Activated CD4-positive, alpha-beta T cell treated with anti-CD3 and anti-CD28 coated beads, Interleukin-2, amount 10 ng/mL, durations not matched to agents 24 days and 14 days (primary cell): ENCODE measurements at places on chromosomes 11 and 22. TPM values are rescaled to one million over a fixed set of nuclear protein-coding genes. Genes with fewer than 3 reads are reported as not detected.

DNA sequence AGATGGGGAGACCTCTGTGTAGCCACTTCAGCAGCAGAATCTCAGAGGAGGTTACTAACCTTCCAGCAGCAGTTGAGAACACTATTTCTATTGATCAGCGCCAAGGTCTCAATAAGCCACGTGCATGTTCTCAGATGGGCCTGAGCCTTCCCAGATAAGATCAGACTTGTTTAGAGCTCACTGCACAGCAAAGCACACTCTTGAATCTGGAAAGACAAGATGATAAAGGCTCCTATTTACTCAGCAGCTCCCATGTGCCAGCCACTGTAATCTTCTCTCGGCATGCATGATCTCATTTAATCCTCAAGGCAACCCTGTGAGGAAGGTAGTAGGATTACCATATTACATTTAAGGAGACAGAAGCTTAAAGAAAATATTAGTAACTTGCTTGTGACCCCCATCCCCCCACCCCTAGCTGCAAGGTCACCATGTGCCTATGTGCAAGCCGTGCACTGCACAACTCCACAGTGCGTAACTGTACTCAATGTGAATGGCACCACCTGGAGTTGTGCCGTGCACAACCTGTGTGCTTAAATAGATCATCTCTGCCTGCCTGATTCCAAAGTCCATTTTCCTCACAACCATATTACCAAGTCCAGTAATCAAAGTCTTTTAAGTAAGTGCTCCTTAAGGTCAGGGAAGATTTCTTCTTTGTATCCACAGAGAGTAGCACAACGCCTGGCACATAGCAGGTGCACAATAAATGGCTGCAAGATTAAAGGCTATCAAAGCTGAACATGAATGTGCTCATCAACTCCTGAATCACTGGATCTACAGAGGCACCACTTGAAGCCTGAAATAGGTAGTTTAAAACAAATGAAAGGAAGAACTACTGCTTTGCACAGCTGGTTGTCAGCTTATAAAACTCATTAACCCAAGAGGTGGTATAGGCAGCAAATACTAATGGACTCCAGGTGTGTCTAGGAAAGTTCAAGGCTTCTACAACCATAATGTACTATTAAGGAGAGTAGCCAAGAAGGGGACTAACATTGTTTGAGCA, 293.8 kb downstream of the BUD13 start:
- no peaks in the 10 kb centered on the region for H3K4me1 ChIP-seq
- H3K4me3 ChIP-seq = no peak overlapping the region
- no peaks in the 10 kb centered on the region for H3K36me3 ChIP-seq
- no peak for DNase-seq
- peaks cover 3% of the 10 kb centered on the region for H3K27me3 ChIP-seq

DNA sequence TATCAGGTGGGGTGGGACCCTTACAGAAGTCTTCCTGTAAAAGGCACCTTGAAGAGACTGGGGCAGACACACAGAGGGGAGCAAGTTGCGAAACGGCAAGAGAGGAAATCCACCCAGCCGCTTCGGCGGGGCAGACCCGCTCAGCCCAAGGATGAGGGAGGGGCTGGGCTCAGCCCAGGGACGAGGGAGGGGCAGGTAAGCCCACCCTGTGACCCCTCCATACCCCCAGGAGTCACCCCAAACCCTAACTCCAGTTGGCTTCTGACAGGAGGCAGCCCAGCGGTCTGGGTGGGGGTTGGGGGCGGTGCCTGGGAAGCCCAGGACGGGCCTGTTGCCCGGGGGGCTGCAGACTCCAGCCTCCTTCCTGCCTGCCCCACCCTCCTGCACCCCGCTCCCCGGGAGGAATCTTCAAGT, 965 bp downstream of the OSBPL5 start:
- no peak for DNase-seq
- H3K27ac ChIP-seq = no peak overlapping the region
- peaks cover 49% of the 10 kb centered on the region for H3K27me3 ChIP-seq

DNA sequence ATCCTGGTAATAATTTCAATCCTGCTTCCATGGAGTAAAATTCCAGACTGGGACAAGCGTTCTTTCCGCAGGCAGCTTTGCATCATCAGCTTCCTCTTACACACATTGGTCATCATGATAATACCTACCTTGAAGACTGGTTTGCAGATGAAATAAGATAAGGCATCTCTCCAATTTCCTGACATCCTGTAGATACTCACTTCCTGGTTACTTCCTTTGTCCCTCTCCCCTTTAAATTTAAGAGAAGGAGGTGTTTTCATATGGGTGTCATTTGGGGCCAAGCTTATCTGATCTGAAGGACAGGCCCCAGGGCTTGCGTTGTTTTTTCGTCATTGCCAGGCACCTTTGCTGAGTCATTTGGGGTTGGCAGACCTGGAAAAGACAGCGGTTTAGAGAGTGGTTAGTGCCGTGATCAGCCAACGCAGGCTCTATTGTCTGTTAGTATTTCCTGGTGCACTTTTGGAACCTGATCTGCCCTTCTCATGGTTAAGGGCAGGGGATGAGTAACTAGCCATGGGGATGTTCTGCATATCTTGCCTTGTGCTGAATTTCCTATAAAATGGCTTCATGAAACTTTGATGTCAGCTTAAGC, 24.1 kb downstream of the GRAMD1B start:
- peaks cover 79% of the 10 kb centered on the region for H3K4me1 ChIP-seq
- no peaks in the 10 kb centered on the region for H3K27me3 ChIP-seq
- DNase-seq = peak; percentile 91

DNA sequence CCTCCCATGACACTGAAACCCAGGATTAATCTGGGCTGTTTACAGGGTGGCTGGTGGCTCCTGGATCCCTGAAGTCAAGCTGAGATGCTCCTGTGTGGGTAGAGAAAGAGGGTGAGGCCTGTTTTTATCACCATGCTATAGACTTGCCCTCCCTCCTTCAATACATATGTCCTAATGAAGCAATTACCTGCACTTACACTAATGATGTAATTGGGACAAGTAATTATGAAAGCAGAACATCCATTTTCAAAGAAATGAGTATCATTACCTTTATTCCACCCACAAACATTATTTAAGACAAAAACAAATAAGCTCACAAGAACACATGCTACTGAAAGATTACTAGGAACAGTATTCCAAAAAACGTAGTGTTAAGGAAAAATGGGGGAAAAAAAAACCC, 64.3 kb upstream of the CHRM4 start:
- H3K27ac ChIP-seq = no peak overlapping the region
- no peak for DNase-seq
- H3K27me3 ChIP-seq = no peaks in the 10 kb centered on the region
- H3K4me3 ChIP-seq = no peak overlapping the region
- peaks cover 8% of the 10 kb centered on the region for H3K4me1 ChIP-seq

DNA sequence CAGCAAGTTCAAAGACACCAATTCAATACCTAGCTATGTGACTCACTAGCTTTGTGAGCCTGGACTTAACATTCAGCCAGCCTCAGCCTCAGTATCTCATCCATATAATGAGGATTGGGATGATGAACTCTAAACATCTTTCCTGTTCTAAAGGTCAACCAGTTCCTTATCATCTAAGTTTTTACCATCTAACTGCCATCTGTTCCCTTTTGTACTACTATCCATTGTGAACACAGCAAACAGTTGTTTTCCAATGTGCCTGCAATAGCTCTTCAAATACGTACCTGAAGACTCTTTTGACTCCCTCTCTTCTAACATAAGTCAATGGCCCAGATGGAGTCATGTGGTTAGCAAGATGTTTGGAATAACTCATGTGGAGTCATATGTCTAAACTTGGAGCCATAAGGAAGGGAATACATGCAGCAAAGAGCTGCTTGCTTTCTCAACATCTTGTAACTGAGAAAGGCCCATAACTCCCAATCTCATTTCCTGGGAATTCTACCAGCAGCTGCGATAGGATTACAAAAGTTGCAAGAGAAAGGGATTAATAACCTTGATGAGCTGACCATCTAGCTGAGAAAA, 19.4 kb downstream of the SYTL2 start:
- H3K27ac ChIP-seq = no peak overlapping the region
- no peaks in the 10 kb centered on the region for H3K27me3 ChIP-seq
- peaks cover 33% of the 10 kb centered on the region for H3K36me3 ChIP-seq

DNA sequence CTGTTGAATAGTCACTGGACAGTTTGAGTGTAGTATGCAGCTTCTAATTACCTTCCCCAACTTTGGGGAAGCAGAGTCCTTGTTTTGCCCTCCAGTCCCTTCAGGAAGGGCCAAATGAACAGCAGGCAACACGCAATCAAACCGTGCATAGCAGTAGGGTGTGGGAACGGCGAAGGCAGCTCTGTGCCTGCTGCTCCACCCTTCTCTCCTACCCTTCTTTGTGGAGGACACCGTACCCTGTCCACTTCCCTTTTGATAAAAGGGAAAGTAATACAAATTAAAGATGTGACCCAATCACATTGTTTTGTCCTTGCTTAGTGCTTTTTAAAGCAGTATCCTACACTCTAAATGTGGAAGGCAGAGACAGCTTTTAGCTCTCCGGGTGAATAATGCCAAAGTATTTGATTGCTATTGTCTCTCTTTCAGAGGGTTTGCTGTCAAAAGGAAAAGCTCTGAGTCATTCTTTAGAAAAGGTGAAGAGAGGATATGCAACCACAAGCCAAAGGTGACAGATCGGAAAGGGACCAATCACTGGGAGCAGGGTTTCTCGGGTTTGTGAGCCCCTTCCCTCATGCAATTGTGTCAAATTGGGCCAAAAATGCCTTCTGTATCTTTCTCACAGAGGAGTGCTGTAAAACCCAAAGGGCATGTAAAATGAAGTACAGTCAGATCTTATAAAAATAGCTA, 407.3 kb upstream of the CCDC90B start:
- H3K4me1 ChIP-seq = no peaks in the 10 kb centered on the region
- no peak overlapping the region for H3K27ac ChIP-seq
- no peaks in the 10 kb centered on the region for H3K36me3 ChIP-seq

DNA sequence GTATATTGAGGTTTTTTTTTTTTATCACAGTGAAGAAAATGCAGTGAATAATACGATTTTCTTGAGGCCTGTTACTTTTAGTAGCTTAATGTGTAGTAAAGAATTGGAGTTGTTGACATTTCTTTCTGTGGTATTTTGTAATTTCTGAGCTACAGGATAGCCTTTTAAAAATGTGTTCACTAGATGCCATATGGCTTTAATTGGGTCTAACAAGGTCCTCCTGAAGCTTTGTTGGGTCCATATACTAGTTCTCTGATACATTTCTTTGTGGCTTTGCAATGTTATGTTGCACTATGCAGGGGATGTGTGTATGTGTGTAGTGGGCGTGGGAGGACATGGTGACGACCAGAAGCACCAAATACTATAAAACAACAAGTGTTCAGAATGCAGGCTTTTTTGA, 25.1 kb downstream of the FBXO7 start:
- H3K27me3 ChIP-seq = no peaks in the 10 kb centered on the region
- peaks cover 39% of the 10 kb centered on the region for H3K36me3 ChIP-seq
- H3K4me1 ChIP-seq = peaks cover 2% of the 10 kb centered on the region
- no peak for DNase-seq
- H3K4me3 ChIP-seq = no peak overlapping the region

- H3K36me3 ChIP-seq = no peaks in the 10 kb centered on the region
- H3K27ac ChIP-seq = no peak within 1 kb of the TSS
- DNase-seq = no peak
- peaks cover 12% of the 10 kb centered on the region for H3K27me3 ChIP-seq
Observed at GRCh38 chr11:19201737-19202605, at the start of gene CSRP3. TSS of gene CSRP3 (minus strand) at chr11:19201983. CDS start at chr11:19192448, 9,535 bp downstream.

DNA sequence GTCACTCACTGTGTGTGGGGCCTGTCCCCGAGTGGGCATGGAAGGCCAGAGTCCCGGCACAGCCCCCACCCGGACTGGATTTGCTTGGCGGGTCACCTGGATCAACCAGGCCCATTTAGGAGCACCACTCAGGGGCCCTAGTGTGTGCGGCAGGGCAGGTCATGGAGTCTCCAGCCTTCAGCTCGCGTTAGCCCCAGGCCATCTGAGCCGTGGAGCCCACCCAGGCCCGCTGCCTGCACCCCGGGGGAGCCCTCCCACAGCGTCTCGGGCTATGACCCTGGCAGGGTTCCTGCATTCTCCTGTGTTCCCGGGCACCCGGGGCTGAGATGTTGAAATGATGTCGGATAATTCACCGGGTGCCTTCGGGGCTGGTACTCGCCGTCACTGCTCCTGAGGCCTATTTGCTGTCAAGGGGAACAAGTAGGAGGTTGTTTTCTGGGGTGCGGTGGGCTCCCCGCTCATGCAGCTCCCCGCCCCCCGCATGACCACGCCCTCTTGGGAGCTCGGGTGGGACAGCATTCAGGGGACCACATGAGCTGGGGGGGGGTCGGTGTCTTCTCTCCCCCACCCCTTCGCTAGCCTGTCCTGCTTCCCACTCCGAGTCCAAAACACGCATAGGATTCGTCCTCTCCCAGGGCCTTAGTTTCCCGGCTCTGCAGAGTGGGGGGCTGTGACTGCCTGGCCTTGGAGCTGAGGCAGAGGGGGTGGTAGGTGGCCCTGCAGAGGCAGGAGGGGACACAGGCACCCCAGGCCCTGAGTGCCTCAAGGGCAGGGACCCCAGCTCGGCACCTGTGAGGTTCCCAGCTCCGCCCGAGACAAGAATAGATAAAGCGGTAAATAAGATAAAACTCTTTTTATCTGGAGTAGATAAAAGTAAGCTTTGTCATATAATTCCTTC, 77.2 kb downstream of the KCNQ1 start:
- H3K27ac ChIP-seq = no peak overlapping the region
- no peaks in the 10 kb centered on the region for H3K36me3 ChIP-seq
- H3K27me3 ChIP-seq = no peaks in the 10 kb centered on the region
- H3K4me1 ChIP-seq = peaks cover 7% of the 10 kb centered on the region
- H3K4me3 ChIP-seq = no peak overlapping the region

- no peak for DNase-seq
- H3K27me3 ChIP-seq = no peaks in the 10 kb centered on the region
- H3K4me3 ChIP-seq = no peak overlapping the region
- no peak overlapping the region for H3K27ac ChIP-seq
- H3K4me1 ChIP-seq = peaks cover 2% of the 10 kb centered on the region
Observed at GRCh38 chr22:27984001-27984695, 65.1 kb upstream of the PITPNB start.

DNA sequence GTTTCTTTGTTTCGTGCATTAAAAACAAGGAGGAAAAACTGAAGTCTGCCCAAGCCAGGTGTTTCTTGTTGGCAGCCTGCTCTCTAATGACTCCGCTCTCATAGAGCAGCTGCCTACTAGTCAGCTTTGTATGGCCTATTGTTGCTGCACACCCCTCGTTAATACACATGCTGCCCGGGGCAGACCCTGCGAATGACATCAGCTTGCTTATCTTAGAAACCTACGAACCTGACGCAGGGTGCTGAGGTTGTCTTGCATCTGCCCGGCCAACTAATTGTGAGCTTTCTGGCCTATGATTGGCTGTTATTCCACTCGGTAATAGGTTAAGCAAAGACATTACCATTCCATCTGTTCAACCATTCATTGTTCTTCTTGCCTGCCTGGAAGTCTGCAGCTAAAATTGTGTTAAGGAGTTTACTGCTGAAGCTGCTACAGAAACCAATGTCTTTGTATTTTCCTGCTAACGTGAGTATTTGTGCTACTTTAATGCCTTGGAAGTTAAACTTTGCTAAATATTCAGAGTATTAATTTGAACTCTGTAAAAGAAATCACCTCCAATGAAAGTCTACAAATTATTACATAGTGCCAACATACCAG, 37.5 kb downstream of the ZC3H12C start:
- H3K27me3 ChIP-seq = peaks cover 11% of the 10 kb centered on the region
- no peak overlapping the region for H3K27ac ChIP-seq
- no peaks in the 10 kb centered on the region for H3K36me3 ChIP-seq
- no peak for DNase-seq
- H3K4me1 ChIP-seq = no peaks in the 10 kb centered on the region

GRCh38 chr11:128593281-128593680, 5.9 kb upstream of the ETS1 start:
- no peak overlapping the region for H3K4me3 ChIP-seq
- H3K27me3 ChIP-seq = peaks cover 24% of the 10 kb centered on the region

GRCh38 chr11:12276356-12276755, 101.0 kb upstream of the PARVA start:
- peaks cover 14% of the 10 kb centered on the region for H3K4me1 ChIP-seq
- H3K36me3 ChIP-seq = no peaks in the 10 kb centered on the region
- H3K4me3 ChIP-seq = no peak overlapping the region
- H3K27ac ChIP-seq = no peak overlapping the region

Gene RNF141
- 14.3 and 15.4 TPM in 2 replicates for total RNA-seq

Gene GLYATL1
- total RNA-seq = not detected in 2 replicates

Gene KRTAP5-8
- not detected in 2 replicates for total RNA-seq

Gene C11orf91
- total RNA-seq = 0.51 TPM in 1 of 2 replicates, not detected in the other

Gene AMOTL1
- total RNA-seq = 5.4 and 5.9 TPM in 2 replicates
